Psoas muscle (tissue), 8 donors: ENCODE measurements at places on chromosomes 1 and 21. TPM values are rescaled to one million over a fixed set of nuclear protein-coding genes. Genes with fewer than 3 reads are reported as not detected.

DNA sequence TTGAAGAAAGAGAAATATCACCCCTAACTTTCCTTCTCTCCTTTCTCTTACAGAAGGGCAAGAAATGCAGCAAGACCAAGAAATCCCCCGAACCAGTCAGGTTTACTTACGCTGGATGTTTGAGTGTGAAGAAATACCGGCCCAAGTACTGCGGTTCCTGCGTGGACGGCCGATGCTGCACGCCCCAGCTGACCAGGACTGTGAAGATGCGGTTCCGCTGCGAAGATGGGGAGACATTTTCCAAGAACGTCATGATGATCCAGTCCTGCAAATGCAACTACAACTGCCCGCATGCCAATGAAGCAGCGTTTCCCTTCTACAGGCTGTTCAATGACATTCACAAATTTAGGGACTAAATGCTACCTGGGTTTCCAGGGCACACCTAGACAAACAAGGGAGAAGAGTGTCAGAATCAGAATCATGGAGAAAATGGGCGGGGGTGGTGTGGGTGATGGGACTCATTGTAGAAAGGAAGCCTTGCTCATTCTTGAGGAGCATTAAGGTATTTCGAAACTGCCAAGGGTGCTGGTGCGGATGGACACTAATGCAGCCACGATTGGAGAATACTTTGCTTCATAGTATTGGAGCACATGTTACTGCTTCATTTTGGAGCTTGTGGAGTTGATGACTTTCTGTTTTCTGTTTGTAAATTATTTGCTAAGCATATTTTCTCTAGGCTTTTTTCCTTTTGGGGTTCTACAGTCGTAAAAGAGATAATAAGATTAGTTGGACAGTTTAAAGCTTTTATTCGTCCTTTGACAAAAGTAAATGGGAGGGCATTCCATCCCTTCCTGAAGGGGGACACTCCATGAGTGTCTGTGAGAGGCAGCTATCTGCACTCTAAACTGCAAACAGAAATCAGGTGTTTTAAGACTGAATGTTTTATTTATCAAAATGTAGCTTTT lies 2.4 kb downstream of the CCN1 start:
- DNase-seq: no peak

The WNT2B gene
- 0.47 TPM for total RNA-seq

GRCh38 chr1:173551699-173552098 lies 51.2 kb downstream of the SLC9C2 start:
- no peak for DNase-seq

DNA sequence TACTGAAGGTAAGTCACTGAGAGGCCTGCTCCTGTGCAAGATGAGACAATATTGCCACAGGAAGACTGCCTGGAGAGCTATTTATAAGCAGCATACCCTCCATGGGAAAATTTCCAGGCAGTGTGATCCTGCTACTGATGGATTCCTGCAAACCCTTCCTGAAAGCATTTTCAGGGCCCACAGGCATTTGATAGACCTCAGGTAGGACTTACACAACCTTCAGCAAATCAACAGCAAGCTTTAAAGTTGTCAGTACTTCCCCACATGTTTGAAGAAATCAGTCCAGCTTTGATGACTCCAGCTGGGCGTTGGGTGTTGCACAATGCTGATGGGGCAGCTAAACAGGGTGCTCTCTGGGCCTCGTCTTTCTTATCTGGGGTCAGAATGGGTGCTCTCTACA lies 108.8 kb downstream of the PLXNA2 start:
- peak; percentile 54 for DNase-seq

The HMCN1 gene
- 6.5 TPM for total RNA-seq

- DNase-seq: no peak
Observed at GRCh38 chr1:200488375-200489165, 78.7 kb upstream of the ZNF281 start.

DNA sequence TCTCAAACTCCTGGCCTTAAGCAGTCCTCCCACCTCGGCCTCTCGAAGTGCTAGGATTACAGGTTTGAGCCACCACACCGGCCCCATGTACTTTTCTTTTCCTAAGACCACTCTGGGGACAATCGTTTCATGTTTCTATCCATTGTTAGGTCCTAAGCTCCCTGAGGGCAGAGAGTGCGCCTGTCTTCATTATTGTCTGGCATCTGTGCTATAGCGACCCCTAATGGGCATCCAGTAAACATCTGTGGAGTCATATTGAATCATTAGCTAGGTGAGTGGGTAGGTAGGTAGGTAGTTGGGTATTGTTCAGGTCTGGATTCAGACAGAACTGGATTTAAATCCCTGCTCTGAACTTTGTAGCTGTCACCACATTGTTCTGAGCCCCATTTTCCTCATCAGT lies 66.1 kb downstream of the TMEM53 start:
- no peak for DNase-seq

GRCh38 chr1:197692965-197693364 lies 82.3 kb downstream of the DENND1B start:
- no peak for DNase-seq

DNA sequence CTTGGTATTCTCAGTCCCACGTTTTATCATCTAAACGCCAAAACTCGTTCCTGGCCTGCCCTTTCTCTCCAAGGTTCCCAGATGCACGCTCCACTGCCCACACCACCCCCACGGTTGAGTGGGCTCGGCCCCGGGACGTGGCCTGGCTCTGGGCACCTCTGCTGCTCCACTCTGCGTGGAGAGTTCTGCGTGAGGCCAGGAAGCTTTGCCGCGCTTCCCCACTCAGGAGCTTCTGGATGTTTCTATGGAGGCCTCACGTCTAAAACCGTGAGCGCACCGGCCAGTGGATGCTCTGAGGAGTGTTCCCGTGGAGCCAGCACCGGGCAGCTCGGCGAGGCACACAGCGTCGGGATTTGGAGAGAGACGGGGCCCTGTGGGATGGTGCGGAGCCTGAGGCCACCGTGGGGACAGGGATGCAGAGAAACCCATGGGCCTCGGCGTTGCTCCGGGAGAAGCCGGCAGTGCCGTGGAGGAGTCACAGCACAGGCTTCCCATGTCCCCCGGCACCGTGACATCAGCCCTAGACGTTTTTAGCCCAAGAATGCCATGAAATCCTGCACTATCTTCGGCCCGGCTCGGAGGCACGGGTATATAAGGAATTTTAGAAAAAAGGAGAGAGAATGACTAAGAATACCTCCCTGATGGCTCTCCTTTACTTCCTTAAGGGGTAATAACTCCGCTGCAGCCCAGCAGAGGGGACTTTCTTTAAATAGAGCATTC lies 125.9 kb downstream of the PRDM16 start:
- DNase-seq: no peak

DNA sequence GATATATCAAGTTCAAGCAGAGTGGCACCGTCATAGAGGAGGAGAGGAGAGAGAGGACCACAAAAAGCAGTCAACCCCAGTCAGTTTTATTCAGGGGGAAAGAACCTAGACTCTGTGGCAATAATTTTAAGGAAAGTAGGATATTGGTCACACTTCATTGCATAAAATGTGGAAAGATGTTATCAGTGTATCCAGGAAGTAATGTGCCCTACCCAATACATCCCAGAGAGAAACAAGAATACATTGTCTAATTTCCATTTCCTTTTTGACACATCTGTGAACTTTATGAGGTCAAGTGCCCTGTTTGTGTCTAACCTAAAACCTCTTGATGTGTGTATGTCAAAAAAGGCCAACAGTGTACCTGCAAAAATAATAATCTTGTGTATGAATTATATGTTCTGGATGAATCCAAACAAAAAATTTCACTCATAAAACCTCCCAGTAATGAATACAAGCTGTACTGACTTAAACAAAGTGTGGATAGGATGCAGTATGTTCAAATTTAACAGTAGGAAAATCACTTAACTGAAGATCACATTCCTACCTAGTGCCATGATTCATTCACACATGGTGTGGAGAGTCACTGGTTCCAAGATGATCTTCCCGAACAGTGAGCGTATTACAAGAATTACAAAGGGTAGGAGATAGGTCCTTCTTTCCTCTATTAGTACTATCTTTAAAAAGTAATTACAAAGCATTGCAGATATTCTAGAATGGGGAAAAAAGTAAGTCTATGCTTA lies 712.1 kb upstream of the CXADR start:
- no peak for DNase-seq

- DNase-seq: peak; percentile 42
Observed at GRCh38 chr1:248841702-248842395, 3.8 kb downstream of the ZNF672 start.

GRCh38 chr1:246448373-246448772 lies 58.7 kb downstream of the SMYD3 start:
- no peak for DNase-seq

The NPHS2 gene
- not detected for total RNA-seq

The AMIGO1 gene
- total RNA-seq: 10.0 TPM

DNA sequence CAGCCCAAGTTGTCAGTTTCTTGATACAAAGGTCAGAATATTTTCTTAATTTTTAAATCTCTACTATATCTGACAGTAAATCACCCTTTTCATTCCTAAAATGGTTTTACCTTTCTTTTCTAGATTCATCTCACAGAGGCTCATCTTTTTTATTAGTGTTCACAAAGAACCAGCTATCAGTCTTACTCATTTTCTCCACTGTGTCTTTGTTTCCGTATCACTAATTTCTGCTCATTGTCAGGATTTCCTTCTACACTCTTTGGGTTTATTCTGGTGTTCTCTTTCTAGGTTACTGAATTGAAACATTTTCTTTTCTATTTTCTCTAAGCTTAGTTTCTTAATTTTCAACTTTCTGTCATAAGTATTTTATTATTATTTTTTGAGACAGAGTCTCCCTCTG lies 8.7 kb downstream of the AGPAT3 start:
- DNase-seq: no peak

DNA sequence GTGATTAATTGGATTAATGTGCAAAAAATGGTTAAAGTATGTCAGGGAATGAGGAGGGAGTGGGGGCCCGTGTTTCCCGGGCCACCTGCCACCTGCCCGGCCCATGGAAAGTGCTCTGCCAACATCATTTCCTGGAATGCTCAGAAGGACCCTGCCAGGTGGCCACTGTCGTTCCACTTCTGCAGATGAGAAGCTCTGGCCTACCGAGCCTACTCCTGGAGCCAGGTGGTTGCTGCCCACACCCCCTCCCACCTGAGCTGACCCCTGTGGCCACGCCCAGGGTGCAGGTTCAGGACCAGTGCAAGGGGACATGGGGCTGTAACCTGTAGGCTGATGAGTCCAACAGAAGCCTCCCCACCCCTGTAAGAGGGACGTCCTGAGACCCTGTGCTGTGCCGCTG lies 99.7 kb downstream of the PRDM16 start:
- no peak for DNase-seq

DNA sequence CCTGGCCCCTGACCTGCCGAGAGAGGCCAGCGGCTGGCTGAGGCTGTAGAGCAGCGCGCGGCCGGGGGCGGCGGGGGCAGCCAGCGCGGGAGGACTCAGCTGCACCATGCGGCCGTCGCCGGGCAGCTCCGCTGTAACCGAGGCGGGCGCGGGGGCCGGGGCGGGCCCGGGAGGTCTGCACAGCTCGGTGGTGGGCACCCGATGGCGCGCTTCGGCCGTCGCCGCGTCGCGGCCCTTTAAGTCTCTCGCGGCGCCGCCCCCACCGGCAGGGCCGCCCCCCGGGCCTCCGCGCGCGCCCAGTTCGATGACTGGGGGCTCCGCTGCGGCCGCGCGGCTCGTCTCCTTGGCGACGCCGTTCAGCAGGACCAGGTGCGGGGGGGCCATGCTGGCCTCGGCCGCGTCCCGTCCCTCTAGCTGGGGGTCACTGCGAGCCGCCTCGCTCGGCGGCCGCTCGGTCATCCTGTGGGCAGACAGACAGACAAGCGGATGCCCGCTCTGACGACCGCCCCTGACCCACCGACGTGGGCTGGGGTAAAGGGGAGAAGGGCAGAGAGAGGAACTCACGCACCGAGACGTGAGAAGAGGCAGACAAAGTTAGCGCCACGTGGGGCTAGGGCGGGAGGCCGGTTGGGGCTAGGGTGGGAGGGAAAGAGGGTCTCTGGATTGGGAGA lies 6.5 kb downstream of the TAL1 start:
- DNase-seq: no peak

DNA sequence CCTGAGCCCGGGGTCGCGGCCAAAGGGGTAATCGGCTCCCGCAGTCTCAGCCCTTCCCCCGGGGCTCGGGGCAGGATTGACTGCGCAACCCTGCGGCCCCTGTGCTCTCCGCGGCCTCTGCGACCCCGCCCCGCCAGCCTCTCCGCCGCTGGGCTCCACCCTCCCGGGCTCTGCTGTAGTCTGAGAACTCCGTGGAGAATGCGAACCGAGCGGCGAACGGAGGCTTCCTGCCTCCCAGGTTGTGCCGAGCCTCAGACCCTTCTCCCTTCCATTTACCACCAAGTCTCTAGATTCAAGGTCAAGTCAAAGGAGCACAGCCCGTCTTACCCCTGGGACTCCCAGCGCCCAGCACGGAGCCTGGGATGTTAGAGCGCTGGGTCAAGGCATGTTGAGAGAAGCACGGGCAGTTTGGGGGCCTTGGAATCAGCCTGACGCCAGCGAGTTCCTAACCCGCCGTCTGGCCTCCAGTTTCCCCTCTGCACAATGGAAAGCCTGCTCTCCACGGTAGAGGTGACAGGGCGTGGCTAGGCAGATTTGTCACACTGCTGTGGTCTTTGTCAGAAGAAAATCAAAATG lies 3.0 kb downstream of the ATP2B4 start:
- peak; percentile 78 for DNase-seq

DNA sequence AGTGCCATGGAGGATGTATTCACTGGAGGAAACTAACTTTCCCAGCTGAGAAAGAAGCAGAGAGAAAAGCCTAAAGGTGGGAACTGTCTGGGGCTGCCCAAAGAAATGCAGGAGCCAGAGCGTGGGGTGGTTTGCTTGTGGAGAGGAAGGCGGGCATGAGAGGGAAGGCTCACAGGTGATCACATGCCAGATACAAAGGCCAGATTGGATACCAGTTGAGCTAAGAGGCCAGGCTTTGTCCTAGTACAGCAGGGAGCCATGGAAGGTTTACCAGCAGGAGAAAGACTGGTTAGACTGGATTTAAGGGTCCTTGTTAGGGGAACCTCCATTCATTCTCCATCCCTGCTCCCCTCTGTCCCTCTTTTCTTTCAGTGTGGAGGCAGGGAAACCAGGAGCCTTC lies 66.4 kb downstream of the BEND5 start:
- no peak for DNase-seq

The XPR1 gene
- total RNA-seq: 11.2 TPM

The RAD54L gene
- total RNA-seq: not detected

GRCh38 chr1:118905196-118905595 lies 82.9 kb downstream of the TBX15 start:
- DNase-seq: no peak

The SLC2A5 gene
- total RNA-seq: 12.8 TPM

The LAMC2 gene
- total RNA-seq: 1.2 TPM

The CFHR3 gene
- total RNA-seq: 0.11 TPM
